ENCODE measurements at places on chromosomes 7 and 10. TPM values are rescaled to one million over a fixed set of nuclear protein-coding genes. Genes with fewer than 3 reads are reported as not detected.

GRCh38 chr10:34171957-34172527 is 643.1 kb downstream of the PARD3 start:
- DNase-seq = no peak
- H3K4me1 ChIP-seq = no peaks in the 10 kb centered on the region
- no peaks in the 10 kb centered on the region for H3K36me3 ChIP-seq
- no peaks in the 10 kb centered on the region for H3K27me3 ChIP-seq
- no peak overlapping the region for H3K4me3 ChIP-seq

The SOSTDC1 gene
- total RNA-seq = not detected

GRCh38 chr10:119410361-119411116 is 132.0 kb downstream of the RGS10 start:
- no peak overlapping the region for H3K4me3 ChIP-seq
- H3K27ac ChIP-seq = no peak overlapping the region
- DNase-seq = no peak
- H3K4me1 ChIP-seq = no peaks in the 10 kb centered on the region
- H3K36me3 ChIP-seq = no peaks in the 10 kb centered on the region
- H3K27me3 ChIP-seq = no peaks in the 10 kb centered on the region

GRCh38 chr7:99363286-99363685 is 11.2 kb upstream of the ARPC1B start:
- H3K27ac ChIP-seq = no peak overlapping the region
- no peaks in the 10 kb centered on the region for H3K4me1 ChIP-seq
- no peaks in the 10 kb centered on the region for H3K27me3 ChIP-seq
- no peak overlapping the region for H3K4me3 ChIP-seq
- no peak for DNase-seq

DNA sequence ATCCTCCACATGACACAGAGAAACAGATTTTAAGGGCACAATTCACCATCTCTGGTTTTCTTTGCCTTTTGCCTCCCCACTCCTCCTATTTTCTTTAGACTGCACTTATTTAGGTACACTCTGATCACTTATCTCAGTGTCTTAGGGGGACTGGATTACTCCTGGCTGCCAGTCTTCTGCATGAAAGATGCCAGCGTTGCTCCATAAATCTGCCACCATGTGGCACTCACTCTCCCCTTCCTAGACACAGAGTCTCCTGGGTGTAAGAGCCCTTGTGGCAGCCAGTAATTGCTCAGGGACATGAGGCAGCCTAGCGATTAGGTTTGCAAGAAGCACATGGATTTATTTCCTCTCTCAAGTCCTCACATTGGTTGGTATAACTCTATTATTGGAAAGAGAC is 34.5 kb upstream of the RBM20 start:
- no peak for DNase-seq
- H3K27ac ChIP-seq = no peak overlapping the region
- 0 out of 2 replicates have a peak, but pooled peaks cover 6% of the 10 kb centered on the region for H3K4me1 ChIP-seq
- H3K27me3 ChIP-seq = no peaks in the 10 kb centered on the region
- H3K36me3 ChIP-seq = 0 out of 2 replicates have a peak, but pooled peaks cover 8% of the 10 kb centered on the region

GRCh38 chr7:26360650-26361049 is 69.0 kb downstream of the SNX10 start:
- no peaks in the 10 kb centered on the region for H3K4me1 ChIP-seq
- H3K36me3 ChIP-seq = no peaks in the 10 kb centered on the region
- no peaks in the 10 kb centered on the region for H3K27me3 ChIP-seq
- H3K27ac ChIP-seq = no peak overlapping the region
- no peak for DNase-seq
- H3K4me3 ChIP-seq = no peak overlapping the region

DNA sequence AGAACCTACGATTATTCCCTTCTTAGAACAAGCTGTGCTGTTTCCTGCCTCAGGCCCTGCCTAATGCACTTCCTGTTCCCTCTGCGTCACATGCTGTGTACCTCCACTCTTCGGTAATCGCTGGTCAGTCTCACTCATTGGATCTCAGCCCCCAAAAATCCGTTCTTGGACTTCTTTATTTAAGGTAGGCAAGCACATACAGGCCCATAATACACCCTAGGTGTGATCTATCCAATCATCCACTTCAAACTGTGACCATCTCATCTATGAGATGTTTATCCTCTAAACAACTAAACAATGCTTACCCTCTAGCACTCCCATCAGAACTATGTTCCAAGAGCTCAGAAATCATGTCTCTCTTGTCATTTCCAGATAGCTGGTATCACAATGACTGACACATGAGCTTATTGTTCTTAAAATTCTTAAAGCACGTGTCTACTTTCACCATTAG is 83.9 kb downstream of the CADPS2 start:
- no peak overlapping the region for H3K4me3 ChIP-seq
- DNase-seq = no peak
- H3K4me1 ChIP-seq = no peaks in the 10 kb centered on the region

DNA sequence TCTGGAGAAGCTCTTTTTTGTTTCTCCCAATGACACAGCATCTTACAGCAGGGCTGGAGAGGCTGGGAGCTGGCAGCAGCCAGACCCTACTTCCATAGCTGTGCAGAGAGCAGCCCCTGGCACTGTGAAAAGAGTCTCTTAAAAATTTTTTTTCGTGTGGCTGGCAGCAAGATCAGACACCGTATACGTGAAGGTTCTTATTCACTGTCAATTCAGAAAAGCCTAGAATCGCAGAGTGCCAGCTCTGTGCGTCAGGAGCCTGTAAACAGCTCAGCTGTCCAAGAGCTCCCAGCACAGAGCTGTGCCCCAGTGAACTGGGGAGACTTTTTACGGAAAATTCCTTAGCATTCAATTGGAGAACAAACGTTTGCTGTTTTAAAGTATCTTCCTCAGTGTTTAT is 6.5 kb downstream of the BAG3 start:
- H3K4me1 ChIP-seq = peaks cover 92% of the 10 kb centered on the region
- DNase-seq = no peak
- no peaks in the 10 kb centered on the region for H3K36me3 ChIP-seq
- H3K27ac ChIP-seq = peak overlapping the region; percentile 76
- no peaks in the 10 kb centered on the region for H3K27me3 ChIP-seq
- 0 out of 2 replicates have a peak overlapping the region, but pooled peaks have one; percentile 11 for H3K4me3 ChIP-seq

GRCh38 chr7:26013551-26014083 is 138.4 kb upstream of the NFE2L3 start:
- peaks cover 20% of the 10 kb centered on the region for H3K27me3 ChIP-seq
- DNase-seq = no peak
- no peaks in the 10 kb centered on the region for H3K4me1 ChIP-seq
- H3K36me3 ChIP-seq = no peaks in the 10 kb centered on the region
- H3K27ac ChIP-seq = no peak overlapping the region

DNA sequence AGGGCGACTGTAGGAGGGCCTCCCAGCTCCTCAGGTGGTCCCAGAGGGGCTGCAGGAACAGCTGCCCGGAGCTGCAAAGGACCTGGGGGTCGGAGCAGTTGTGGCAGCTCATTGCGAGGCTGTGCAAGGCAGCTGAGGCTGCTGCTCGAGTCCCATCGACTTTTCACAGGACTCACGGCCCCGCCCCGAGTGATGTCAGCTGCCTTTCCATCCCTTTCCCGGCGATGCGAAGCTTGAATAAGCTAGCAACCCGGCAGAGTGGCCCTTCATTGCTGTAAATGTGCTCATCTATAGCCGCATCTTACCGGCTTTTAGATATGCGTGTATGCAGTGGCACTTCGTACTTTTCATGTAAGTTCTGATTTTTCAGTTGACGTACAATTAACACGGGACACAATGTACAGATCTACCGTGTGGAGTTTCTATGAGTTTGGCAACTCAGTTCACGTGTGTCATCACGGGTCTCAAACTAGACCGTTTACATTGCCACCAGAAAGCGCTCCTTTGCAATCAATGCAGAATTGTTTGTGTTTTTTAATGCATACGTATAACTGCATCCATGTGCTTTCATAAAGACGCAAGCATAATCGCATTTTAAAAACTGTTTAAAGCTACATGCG is at the start of gene CH25H:
CH25H (minus strand) TSS at position 137 of the 620 bp plus-strand sequence; CDS start at position 112, 25 bp downstream.
- no peaks in the 10 kb centered on the region for H3K36me3 ChIP-seq
- H3K4me1 ChIP-seq = no peaks in the 10 kb centered on the region
- H3K27me3 ChIP-seq = no peaks in the 10 kb centered on the region
- no peak within 1 kb of the TSS for H3K27ac ChIP-seq
- DNase-seq = no peak
- no peak within 1 kb of the TSS for H3K4me3 ChIP-seq

GRCh38 chr10:48957361-48958151 is 17.9 kb upstream of the LRRC18 start:
- no peaks in the 10 kb centered on the region for H3K4me1 ChIP-seq
- H3K4me3 ChIP-seq = no peak overlapping the region
- no peak for DNase-seq
- H3K36me3 ChIP-seq = no peaks in the 10 kb centered on the region
- peaks cover 14% of the 10 kb centered on the region for H3K27me3 ChIP-seq

GRCh38 chr7:82156168-82156567 is 287.4 kb downstream of the CACNA2D1 start:
- no peaks in the 10 kb centered on the region for H3K4me1 ChIP-seq
- no peaks in the 10 kb centered on the region for H3K36me3 ChIP-seq
- no peak overlapping the region for H3K27ac ChIP-seq
- no peaks in the 10 kb centered on the region for H3K27me3 ChIP-seq
- DNase-seq = no peak
